ENCODE measurements at places on chromosomes 3 and 15. TPM values are rescaled to one million over a fixed set of nuclear protein-coding genes. Genes with fewer than 3 reads are reported as not detected.

GRCh38 chr3:191959876-191960413 lies 499.0 kb downstream of the PYDC2 start:
- no peak for DNase-seq

DNA sequence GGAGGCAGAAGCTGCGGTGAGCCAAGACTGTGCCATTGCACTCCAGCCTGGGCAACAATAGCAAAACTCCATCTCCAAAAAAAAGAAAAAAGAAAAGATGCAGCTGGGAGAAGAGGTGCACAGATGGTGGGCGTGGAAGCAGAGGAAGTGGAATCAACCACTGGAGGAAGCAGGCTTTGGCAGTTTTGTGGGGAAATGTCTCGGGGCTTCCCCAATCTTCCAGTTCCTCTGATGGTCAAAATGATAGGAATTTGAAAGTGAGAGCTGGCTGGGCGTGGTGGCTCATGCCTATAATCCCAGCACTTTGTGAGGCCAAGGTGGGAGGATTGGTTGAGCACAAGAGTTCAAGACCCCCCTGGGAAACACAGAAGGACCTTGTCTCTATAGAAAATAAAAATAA lies 48.1 kb upstream of the SMAD3 start:
- no peak for DNase-seq

GRCh38 chr15:35874260-35874905 lies 328.4 kb upstream of the DPH6 start:
- peak; percentile 92 for DNase-seq

GRCh38 chr15:80703965-80704364 lies 8.9 kb downstream of the ABHD17C start:
- no peak for DNase-seq

DNA sequence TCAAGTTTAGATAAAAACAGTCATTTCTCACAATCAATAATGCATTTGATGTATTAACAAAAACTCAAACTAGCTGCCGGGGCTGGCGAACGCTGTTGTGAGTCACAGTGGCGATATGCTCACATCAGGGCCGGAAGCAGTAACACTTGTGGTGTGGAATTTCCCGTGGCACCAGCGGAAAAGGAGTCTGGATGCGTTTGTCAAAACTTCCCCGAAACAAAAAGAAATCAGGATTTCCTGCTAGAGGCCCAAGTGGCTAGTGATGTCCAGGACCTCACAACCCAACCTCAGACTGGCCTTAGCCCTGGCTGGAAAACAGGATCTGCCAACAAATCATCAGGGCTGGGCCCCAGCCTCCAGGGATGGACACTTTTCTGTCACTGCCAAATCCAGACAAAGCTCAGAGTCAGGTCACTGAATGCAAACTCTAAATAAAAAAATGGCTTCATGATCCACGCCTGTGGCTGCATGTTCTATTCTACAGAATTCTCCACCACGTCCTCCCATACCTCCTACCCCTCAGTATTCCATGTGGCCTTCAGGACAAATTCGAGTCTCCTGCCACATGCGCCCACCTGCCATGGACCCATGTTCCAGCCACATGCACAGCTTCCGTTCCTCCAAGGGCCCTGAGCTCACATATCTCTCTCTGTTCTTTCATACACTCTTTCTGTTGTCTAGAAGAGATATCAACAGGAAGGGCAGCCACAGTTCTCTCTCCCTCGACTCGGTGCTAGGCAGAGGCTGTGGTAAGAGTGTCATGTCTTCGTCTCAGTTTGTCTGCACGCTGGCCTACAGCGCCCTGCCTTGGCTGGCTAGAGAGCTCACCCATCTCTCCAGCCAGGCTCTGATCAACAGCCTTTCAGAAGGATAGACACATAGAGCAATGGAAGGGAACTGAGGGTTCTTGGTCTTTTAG lies 35.4 kb downstream of the EHD4 start:
- DNase-seq: no peak

DNA sequence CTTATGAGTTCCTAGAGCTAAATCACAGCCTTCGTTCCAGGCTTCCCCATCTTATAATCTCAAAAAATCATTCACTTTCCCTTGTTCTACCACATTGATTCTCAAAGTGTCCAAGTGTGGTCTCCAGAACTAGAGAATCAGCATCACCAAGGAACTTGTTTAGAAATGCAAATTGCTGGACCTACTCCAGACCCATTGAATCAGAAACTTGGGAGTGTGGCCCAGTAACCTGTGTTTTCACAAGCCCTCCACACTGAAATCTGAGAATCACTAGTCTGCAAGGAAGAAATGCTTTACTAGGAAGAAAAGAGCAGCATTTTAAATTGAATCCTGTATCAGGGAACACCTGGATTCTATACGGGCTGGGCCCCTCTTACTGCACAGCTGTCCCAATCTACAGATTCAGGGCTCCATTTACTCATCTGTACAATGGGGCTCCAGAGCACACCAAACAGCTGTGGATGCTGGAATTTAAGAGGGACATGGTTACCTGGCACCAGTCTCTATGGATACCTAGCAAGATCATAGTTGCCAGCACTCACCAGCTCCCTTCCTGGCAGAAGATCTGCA lies 3.9 kb downstream of the MEGF11 start:
- no peak for DNase-seq

DNA sequence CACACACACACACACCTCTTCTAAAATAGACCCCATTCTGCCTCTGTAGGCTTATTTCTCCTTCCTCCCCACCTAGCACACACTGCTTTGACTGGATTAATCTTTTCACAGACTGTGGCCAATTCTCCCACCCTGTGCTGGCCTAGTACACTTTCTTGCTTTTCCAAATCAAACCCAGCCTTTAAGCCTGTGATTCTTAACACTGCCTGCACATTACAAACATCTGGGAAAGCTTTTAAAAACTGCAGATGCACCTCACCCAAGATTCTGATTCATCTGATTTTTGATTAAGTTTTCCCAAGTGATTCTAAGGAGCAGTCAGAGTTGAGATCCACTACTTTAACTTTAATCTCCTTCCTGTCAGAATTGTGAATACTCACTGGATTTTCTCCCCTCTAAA lies 12.8 kb downstream of the CSNK1G1 start:
- no peak for DNase-seq

- DNase-seq: no peak
Measured at GRCh38 chr3:182855076-182855475, 61.8 kb downstream of the ATP11B start.

GRCh38 chr3:36786921-36787890 lies 22.9 kb upstream of the DCLK3 start:
- DNase-seq: no peak

DNA sequence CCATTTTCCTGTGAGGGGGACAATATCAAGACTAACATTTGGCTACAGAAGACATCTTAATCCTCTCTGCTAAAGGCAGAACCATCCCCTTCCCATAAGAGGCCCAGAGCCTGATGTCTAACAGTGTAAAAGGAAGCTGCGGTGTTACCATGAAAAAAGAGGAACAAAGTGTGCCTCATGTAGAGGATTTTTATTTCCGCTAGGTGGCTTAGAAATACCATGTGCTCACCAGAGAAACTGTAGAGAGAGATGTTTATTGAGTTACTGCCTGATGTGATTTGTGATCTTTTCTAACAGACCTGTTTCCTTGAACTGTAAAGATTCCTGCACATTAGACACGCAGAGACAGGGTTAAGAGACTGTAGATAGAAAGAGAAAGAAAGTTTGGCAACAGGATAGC lies 22.0 kb downstream of the OR5H15 start:
- DNase-seq: peak; percentile 56

The SLC2A2 gene
- total RNA-seq: not detected

- peak; percentile 83 for DNase-seq
Measured at GRCh38 chr3:100087198-100087597, 27.1 kb downstream of the FILIP1L start.

GRCh38 chr3:20039765-20040547 lies at the start of gene KAT2B:
TSS of gene KAT2B (plus strand) at chr3:20040446. CDS start at chr3:20040478, 32 bp downstream.
- DNase-seq: peak; percentile 74

GRCh38 chr3:31319332-31319731 lies 213.4 kb upstream of the STT3B start:
- no peak for DNase-seq

GRCh38 chr15:74781431-74782258 lies at the start of gene CSK:
TSS of gene CSK (plus strand) at chr15:74782080. CDS start at chr15:74798298, 16,218 bp downstream.
- DNase-seq: peak; percentile 69

The CISH gene
- total RNA-seq: 1.6 TPM

The SEMA4B gene
- 114 TPM for total RNA-seq
